Stimulated activated CD4-positive, alpha-beta T cell treated with anti-CD3 and anti-CD28 coated beads, TNF-alpha, amount 100 ng/mL, for 1 hour (primary cell): ENCODE measurements at places on chromosomes 2 and 18.
A peak's percentile ranks its signal among the peaks of the same experiment; 100 is the strongest.

- DNase-seq: no peak
Measured at GRCh38 chr2:152022090-152022489, 76.8 kb downstream of the CACNB4 start.

- DNase-seq: no peak
Measured at GRCh38 chr18:58034370-58034769, 9.7 kb upstream of the NEDD4L start.

GRCh38 chr18:54807303-54807702, 21.0 kb upstream of the RAB27B start:
- DNase-seq: no peak

DNA sequence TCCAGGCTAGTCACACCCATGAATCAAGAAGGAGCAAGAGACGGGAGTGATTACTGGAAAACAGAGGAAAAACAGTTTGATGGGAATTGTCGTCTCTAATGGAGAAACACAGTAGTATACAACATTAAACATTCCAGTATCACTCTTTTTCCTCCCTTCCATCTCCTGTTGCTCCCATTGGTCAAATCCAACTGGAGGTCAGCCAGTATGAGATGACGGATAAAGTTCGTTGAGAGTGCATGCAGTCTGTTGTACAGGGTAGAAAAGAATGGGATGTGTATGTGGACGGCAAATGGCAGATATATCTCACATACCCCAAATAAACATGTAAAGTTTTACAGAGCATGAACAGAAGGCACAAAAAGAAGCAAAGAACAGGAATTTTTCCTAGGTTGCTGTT, 221.9 kb upstream of the TNP1 start:
- no peak for DNase-seq

DNA sequence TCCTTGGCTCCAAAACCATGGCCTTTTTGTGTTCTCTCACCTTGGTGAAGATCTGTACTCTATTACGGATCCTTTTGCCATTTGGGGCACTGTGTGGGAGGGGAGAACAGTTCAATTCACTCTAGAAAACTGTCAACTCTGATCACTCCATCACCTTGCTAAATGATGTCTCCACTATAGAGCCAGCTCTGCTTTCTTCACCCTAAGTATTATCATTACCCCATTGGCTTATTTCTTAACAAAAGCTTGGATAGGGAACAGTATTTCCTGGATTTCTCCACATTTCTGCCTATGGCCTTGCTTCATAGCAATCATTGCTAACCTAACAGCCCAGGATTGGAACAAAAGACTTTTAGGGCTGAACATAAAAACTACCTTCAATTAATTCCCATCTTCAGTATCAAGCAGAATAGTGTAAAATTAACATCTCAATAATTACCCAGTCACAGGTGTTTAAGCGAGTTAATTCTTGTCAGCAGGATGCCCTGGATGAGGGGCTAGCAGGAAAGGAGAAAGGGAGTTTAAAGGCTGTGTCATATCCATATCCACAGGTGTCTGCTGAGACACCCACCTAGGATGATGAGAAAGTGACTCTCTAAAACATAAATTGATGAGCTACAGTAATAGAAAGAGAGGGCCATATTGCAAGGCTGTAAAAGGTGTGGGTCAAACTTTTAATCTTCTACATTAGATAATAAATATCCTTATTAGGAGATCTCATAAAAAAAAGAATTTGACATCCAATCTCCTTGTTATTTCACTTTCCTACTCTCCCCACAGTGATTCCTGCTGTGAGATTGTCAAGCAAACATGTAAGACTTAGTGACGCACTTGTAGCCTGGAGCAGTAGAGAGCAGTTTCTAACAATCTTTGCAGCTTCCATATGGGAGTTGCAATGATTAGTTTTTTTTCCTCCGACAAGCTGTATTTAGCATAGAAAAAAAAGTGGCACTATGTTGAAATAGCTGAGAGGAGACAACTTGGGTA, 589.5 kb upstream of the NXPH2 start:
- DNase-seq: no peak

DNA sequence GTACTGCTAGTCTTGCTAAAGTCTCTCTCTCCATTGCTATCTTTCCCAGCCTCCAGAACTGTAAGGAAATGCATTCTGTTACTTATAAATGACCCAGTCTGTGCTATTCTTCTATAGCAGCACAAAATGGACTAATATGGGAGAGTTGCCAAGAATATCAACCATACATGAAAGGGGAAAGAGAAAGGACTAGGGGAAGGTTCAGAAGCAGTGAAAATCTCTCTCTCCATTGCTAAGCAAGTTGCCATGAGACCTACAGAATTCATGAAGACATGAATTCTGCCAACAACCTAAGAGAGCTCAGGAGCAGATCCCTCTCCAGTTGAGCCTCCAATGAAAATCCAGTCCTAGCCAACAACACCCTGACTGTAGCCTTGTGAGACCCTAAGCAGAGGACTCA, 3.6 kb upstream of the TRABD2A start:
- DNase-seq: no peak

- no peak for DNase-seq
Measured at GRCh38 chr2:174833737-174834136, 69.5 kb upstream of the CHRNA1 start.

DNA sequence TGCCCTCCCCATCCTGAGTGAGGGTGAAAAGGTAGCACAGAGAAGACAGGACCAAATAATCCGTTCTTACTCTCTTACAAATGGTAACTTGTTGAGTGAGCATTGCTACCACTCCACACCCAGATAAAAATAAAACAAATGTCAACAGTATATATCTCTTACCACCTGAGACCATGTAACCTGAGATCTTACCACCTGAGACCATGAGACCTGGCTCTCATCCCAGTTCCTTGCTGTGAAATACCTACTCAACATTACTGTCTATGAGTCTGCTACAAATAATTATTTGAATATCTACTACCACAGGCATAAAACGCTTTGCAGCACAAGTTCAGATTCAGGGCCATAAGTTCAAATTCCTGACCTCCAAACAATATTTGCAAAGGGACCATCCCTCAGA, 234.7 kb downstream of the C1D start:
- no peak for DNase-seq

GRCh38 chr2:151860613-151861146, 32.5 kb upstream of the ARL5A start:
- no peak for DNase-seq

DNA sequence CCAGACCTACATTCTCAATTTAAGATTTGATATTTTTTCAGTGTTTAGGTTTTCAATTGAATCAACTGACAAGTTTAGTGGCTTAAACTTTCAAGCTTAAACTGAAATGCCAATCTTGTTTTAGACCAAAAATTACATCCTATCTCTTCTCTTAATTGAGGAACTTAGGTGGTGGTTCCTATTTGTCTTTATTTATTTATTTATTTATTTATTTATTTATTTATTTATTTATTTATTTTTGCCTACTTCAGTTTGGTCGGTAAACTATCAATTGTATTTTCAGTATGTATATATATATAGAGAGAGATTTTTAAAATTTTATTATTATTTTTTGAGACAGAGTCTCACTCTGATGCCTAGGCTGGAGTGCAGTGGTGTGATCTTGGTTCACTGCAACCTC, 68.1 kb downstream of the NEDD4L start:
- no peak for DNase-seq

- no peak for DNase-seq
Measured at GRCh38 chr18:62744076-62744968, 29.0 kb downstream of the PHLPP1 start.

GRCh38 chr18:58847383-58848071, 17.1 kb upstream of the ZNF532 start:
- DNase-seq: no peak

GRCh38 chr18:10025711-10026670, 112.2 kb downstream of the VAPA start:
- DNase-seq: no peak

DNA sequence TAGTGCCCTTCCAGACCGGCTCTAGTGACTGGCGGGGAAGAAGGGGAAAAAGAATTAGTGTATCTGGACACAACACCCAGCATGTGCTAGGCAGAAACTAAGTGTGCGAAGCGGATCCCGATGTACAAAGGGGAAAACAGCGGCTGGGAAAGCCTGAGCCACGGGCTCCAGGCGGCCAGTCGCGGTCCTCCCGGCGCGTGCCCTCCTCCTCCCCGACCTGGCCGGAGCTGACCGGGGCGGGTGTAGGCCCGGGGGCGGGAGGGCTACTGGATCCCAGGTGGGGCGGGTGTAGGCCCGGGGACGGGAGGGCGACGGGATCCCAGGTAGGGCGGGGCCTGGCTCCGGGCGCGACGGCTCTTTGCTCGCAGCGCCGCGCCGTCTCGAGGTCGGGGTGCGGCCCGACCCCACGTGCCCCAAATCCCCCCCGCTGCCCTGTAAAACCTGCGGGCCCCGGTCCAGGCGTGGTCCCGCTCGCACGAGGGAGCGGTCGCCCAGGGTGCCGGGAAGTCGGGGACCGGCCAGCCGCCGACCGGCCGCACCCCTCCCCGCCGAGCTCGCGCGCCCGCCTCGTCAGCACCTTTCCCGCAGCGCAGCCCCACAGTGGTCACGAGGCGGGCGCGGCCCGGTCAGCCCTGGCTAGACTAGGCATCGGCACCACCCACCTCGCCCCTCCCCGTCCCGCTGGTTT, 48.8 kb downstream of the C2orf42 start:
- no peak for DNase-seq

DNA sequence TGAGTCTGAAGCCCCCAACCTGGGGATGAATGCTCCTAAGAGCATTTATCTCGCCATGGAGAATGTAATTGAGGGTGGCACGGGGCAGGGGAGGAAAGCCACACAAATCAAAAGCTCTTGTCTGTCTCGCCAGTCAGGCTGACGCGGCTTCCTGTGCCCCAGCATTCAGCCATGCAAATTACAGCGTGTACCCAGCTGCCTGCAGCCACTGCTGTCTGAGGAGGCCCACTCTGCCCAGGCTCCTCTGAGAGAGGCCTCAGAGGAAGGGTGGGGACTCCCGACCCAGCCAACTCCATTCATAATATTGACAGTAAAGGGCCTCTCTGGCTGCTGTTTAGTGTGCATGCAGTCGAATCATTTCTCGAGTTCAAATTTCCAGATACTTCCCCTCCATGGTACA, 22.0 kb downstream of the SMAD7 start:
- DNase-seq: peak; percentile 64

DNA sequence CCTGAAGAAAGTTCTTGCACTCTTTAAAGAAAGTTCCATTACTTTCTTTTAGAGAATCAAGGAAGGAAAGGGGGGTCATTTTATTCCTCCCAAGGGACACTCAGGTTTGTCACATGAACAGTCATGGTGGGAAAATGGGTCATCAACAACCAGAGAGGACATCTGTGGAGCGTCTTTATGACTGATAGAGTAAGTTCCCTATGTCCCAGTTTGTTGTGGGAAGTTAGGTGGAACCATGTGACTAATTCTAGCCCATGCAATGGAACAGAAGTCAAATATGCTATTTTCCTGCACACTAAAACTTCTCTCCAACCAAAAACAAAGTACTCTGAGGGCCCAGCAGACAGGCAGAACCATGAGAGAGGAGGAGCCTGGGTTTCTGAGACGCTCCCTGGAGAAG, 165.6 kb upstream of the SERTAD2 start:
- no peak for DNase-seq

GRCh38 chr18:3329872-3330271, 67.9 kb downstream of the MYL12B start:
- DNase-seq: no peak

DNA sequence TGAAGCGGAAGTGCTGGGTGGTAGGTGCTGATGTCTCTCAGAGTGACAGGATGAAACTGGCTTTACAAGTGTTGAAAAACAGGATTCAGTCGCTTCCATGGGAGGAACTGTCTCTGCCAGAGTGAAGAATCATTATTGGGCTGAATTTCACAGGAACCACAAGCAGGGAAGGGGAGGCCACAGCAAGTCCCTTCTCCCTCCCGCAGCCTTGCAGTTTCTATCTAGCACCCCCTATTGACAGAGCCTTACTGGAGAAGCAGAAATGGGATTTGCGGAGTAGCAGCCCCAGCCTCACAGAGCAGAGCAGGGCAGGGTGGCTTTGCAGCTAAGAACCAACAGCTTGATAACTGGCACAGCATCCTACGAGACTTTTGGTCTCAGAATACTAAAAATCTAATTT, 33.3 kb upstream of the RMP24 start:
- no peak for DNase-seq

- no peak for DNase-seq
Measured at GRCh38 chr2:204453730-204454167, 91.5 kb upstream of the PARD3B start.

GRCh38 chr18:75140296-75140695, 68.6 kb downstream of the PTGR3 start:
- no peak for DNase-seq

DNA sequence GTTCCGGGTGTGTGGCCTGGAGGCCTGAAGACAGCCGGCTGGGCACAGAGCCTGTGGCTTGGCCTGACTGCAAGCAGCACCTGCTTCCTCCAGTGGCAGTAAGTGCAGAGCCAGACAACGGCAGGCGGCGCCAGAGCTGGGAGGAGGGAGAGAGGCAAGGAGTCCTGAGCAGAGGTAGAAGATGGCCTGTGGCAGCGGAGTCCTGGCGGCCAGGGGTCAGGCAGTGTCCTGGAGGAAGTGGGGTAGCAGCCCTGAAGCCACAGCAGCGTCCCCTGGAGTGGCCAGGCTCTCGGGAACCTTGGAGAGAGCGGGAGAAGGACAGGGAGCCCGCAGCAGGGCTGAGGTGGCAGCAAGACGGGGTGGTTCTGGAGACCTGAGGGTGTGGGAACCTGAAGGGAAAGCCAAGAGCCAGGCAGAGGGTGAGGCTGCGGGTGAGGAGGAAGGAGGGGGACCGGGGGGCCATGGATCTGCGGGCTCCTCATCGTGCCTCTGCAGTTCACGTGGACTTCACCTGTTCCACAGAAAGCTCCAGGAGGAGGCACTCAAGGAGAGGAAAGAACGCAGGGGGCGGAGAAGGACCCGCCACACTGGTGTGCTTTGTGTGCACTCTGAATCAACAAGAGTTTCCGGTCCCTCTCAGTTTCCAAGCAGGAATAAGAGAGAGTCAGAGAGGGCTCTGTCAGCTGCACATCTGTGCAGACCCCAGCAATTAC, 85.9 kb downstream of the USP40 start:
- DNase-seq: no peak

GRCh38 chr18:23634692-23635091, 28.0 kb downstream of the ANKRD29 start:
- DNase-seq: no peak

DNA sequence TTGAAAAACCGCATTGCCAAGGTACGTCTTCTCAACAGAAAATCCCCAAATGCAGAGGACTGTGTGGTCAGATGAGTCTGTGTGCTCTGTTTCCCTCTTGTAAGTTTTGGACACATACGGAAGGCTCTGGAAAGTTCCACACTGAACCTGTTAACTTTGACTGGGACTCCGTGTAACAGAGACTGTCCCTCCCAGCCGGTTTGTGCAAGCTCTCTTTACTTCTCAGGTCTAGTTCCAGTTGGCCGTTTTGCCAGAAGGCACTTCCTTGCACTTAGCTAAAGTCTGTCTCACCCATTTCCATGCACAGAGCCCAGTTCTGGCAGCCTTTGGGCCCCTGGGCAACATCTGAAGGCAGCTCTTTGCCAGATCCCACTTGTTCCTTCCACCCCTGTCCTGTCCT, 22.0 kb downstream of the EFHD1 start:
- DNase-seq: no peak

GRCh38 chr2:173791502-173791901, 173.7 kb downstream of the SP3 start:
- DNase-seq: no peak

- DNase-seq: no peak
Measured at GRCh38 chr18:66495844-66496243, 108.0 kb downstream of the CDH19 start.

GRCh38 chr2:56011624-56012023, 88.0 kb upstream of the EFEMP1 start:
- no peak for DNase-seq

- DNase-seq: no peak
Measured at GRCh38 chr2:68237404-68237803, 14.9 kb downstream of the PPP3R1 start.

- DNase-seq: no peak
Measured at GRCh38 chr2:166373105-166373504, 2.6 kb downstream of the SCN9A start.
